Vagina (tissue), 2 donors: ENCODE measurements at places on chromosomes 1 and 21.
A peak's percentile ranks its signal among the peaks of the same experiment; 100 is the strongest.

GRCh38 chr21:28801906-28802305 is 190.8 kb downstream of the LTN1 start:
- DNase-seq, result no peak

- no peak for DNase-seq
Measured at GRCh38 chr1:34758751-34759150, 789 bp upstream of the GJB4 start.

DNA sequence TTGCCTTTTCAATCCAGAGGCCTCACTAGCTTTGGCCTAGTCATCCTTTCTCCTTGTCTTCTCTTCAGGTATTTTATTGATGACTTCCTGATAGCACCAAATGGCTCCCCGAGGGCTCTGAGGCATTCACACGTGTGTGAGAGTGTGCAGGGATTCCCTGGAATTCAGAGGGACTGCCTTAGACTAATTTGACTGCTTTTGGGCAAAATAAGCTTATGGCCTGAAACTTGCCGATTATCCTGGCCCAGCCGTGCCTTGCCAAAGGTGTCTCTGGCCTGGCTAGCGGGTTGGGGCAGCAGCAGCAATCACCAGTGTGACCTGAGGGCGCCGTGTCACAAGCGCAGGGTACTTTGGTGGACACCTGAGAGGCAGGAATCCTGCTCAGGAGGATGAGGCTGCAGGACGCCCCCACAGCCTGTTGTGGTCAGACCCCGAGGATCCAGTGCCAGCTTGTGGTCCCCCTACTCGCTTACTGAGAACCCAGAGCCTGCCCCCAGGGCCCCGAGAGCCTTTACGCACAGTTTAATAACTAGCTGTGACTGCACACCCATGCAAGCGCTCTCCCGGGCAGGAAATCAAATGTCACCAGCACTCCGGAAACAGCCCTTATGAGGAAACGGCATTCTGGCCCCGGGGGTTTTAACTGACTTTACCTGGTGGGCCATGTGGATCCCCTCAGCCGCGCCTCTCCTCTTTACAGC is 62.8 kb upstream of the PDE9A start:
- no peak for DNase-seq

- no peak for DNase-seq
Measured at GRCh38 chr1:165234149-165234548, 122.4 kb downstream of the LMX1A start.

- no peak for DNase-seq
Measured at GRCh38 chr1:208240662-208241355, 3.4 kb downstream of the PLXNA2 start.

GRCh38 chr1:2155788-2156187 is 38.8 kb downstream of the FAAP20 start:
- DNase-seq, result no peak

DNA sequence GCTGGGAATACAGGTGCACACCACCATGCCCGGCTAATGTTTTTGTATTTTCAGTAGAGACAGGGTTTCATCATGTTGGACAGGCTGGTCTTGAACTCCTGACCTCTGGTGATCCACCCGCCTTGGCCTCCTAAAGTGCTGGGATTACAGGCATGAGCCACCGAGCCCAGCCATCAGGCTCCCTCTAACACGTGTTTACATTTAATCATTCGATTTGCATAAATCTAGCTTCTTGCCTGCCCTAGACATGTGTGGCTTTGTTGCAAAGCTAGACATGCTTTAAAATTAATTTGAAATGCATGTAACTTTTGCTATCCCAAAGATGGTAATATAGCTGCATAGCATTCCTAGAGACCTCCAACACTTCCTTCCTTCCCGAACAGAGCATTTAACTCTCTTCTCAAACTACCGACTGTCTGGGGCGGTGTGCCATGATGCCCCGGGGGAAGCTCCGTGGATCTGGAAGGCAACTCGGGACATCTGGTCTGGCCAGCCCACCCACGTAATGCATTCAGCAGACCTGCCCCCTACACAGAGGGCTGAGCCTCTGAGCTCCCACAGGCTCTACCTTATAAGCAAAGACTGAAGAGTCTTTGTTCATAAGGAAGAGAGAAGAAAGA is 34.6 kb upstream of the NID1 start:
- no peak for DNase-seq

- DNase-seq, result no peak
Measured at GRCh38 chr1:166900987-166901386, 24.9 kb upstream of the TADA1 start.

DNA sequence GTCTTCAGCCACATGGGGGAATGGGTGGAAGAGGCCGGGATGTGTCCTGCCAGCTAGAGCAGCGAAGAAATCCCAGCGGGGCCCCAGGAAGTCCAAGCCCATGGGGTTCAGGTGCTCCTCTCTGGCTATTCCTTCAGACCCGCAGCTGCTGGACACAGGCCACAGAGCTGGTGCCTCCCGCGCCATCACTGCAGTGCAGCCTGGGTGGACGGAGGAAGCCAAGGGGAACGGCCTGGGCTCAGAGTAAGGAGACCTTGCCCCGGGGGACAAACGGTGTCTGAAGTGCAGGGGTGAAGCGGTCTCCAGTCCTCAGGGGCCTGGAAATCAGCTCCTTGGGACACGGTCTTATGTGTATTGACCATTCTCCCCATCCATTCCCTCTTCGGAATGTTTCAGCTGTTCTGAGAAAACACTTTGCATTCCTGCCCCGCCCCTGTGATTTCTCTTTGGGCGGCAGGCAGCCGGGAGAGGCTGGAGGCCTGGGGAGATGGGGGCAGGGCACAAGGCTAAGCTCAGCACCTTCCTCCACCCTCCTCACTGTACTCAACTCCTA is 18.4 kb downstream of the MTHFR start:
- DNase-seq, result no peak

DNA sequence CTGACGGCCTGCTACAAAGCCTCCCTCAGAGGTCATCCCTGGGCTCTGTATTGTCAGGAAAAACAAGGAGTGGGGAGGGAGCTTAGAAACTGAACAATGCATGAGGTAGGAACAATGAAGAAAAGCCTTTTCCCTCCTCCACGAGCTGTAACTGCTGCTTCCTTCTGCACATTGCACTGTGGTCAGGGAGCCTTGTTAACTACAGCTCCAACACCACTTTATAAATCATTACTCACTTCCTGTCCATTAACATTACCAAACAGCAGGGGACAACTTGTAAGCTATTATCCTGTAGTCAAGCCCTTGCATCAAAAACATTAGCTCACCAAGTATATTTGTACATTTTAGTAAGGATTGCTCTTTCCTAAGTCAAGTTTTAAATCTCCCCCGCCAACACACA is 336.0 kb upstream of the NR5A2 start:
- no peak for DNase-seq

DNA sequence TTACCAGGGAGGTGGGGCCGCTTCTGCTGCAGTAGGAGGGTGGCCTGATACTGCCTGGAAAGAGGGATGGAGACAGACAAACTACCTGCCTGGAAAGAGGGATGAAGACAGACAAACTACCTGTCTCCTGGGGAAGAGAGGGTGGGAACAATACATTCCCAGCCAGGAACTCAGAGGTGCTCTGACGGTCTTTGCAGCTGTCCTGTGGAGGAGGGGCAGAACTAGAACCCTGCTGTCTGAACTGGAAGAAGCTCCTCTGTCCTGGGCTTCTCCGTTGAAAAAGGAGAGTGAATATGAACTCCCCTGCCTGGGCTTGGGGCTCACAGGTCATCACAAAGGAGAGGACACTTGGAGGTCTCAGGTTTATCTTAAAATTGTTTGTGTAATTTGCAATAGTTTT is 40.3 kb upstream of the ETV3 start:
- no peak for DNase-seq

- DNase-seq, result peak; percentile 72
Measured at GRCh38 chr1:29986986-29987385, 736.4 kb downstream of the MATN1 start.

DNA sequence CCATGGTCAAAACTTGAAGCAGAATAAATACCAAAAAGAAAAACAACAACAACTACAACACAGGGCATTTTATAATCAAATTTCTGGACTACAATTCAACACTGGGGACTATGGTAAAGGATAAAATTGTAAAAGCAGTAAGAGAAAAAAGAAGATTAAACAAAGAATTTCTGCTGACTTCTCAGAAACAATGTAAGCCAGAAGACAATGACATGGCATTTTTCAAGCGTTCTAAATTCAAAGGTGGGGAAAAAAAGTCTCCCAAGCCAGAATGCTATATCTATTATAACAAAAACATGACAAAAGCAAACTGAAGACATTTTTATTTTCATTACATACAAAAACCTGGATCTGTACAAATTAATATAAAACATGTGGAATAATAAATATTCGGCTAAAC is 433.1 kb downstream of the NPHP4 start:
- DNase-seq, result no peak

DNA sequence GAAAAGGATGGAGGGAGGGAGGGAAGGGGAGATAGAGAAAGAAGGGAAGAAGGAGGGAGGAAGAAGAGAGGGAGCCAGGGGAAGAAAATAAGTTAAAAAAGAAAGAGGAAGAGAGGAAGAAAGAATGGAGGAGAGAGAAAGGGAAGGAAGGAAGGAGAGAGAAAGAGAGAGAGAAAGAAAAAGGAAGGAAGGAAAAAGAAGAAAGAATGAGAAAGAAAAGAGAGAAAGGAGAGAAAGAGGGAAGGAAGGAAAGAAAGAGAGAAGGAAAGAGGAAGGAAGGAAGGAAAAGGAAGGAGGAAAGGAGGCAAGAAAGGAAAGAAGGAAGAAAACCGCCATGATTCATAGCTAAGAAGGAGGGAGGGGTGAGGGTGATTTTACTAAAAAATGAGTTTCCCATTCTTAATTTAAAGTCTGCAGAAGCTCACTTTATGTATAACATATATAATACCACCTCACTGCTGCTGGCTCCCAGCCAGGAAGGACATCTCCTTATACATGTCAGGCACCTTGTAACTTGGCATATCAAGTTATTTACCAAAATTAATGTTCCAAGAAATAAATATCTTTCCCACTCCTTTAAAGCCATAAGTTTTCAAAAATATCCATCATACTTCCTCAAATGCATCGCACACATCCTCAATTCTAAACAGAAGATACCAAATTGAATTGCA is 46.0 kb upstream of the OLIG2 start:
- DNase-seq, result no peak

- no peak for DNase-seq
Measured at GRCh38 chr1:20402585-20403422, 83.2 kb downstream of the CAMK2N1 start.

- DNase-seq, result no peak
Measured at GRCh38 chr1:23167353-23168078, 1.1 kb downstream of the LUZP1 start.

DNA sequence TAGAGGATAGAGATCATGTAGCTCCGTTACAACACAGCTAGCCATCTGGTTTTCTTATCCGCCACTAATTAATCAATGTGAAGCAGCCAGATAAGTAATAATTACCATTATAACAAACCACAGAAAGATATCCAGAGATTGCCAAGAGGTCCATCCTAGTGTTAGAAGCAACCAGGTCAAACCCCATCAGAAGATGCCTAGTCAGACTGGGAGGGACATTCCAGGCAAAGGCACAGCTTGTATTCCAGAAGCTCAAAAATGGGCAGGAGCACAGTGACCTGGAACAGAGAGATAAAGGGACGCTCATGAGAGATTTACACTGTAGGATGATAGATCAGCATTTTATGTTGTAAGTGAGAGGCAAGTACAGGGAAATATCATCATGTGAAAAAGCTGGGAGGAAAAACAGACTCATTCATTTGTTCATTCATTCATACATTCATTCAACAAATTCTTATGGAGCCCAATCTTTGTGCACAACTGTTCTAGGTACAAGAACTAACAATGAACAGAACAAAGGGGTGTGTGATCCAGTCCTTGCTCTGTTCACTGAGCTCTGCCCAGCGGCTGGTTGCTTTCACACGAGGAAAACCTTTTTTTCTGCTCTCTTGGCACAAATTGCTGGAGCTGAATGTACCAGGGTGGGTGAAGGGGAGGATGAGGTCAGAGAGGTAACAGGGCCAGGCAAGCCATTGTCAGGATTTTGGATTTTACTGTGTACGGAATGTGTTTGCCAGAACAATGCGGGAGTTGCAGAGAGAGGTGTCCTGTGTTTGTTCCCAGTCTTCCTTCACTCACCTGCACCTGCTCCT is 240.8 kb upstream of the FGGY start:
- no peak for DNase-seq

DNA sequence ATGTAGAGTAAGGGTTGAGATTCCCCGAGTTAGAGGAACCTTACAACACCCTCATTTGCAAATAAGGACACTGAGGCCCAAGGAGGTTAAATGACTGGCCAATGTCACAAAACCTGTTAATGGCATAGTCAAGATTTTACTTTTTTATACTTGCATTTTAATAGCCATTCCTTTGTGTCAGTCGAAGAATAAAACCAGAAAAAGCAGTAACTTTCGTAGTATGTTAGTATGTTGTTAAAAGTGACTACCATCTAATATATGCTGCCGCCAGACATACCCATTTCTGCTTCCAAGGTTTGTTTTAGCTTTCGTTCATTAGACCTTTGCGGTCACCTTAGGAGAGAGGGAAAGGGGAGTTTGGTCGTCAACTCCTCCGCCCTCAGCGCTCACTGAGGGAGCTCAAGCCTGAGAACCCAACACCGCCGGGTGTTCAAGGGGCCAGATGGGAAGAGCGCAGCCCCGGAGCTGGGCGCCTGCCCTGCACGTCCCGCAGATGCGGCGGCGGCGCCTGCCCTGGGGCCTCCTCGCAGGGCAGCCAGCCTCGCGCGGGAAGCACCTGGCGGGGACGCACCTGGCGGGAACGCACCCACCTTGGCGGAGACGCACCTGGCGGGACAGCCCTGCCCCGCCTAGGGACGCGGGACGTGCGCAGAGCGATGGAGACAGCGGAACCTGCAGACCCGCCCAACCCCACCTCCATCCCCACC is 466 bp downstream of the VPS26C start:
- DNase-seq, result peak; percentile 90

GRCh38 chr1:218760601-218761570 is 412.8 kb upstream of the LYPLAL1 start:
- DNase-seq, result no peak

GRCh38 chr1:224497714-224498573 is 63.3 kb upstream of the WDR26 start:
- DNase-seq, result no peak
